Esophagus squamous epithelium (tissue), 5 donors: ENCODE measurements at places on chromosomes 12 and 14. TPM values are rescaled to one million over a fixed set of nuclear protein-coding genes. Genes with fewer than 3 reads are reported as not detected.

DNA sequence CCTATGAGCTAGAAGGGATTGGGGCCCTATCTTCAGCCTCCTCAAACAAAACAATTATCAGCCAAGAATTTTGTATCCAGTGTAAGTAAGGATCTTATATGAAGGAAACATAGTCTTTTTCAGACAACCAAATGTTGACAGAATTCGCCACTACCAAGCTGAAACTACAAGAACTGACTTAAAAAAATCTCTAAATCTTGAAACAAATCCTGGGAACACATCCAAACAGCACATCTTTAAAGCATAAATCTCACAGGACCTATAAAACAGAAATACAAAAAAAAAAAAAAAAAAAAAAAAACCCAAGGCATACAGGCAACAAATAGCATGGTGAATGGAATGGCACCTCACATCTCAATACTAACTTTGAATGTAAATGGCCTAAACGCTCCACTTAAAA, 41.3 kb upstream of the LMNTD1 start:
- no peak for DNase-seq

DNA sequence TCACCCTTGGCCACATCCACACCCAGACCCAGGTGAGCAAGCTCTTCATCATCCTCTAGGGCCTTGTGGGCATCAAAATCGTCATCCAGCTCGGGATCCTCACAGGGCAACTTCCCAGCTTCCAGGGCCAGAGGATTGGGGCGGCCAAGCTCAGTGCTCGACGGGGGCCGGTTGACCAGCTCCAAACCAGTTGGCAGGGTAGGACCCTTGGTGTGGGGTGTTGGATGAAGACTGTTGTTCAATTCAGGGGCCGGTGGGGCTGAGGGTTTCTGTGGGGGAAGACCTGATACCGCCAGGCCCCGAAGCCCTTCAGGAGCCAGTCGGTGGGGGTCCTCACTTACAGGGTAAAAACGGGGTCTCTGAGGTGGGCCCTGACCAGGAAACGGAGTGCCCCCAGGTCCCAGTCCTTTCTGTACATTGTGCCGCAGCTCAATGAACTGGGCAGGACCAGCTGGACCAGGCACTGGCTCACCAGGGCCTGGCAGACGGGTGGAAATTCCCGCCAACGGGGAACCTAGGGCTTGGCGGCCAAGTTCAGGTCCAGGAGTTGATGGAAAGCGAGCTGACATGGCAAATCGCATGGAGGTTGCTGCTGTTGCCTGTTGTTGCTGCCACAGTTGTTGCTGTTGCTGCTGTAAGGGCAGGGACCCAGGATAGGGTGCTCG, 19.8 kb upstream of the PRKAG1 start:
- no peak for DNase-seq

- DNase-seq, result no peak
Measured at GRCh38 chr14:73091044-73091443, 32.7 kb downstream of the RBM25 start.

CHFR gene
- 37.9 TPM for total RNA-seq

DNA sequence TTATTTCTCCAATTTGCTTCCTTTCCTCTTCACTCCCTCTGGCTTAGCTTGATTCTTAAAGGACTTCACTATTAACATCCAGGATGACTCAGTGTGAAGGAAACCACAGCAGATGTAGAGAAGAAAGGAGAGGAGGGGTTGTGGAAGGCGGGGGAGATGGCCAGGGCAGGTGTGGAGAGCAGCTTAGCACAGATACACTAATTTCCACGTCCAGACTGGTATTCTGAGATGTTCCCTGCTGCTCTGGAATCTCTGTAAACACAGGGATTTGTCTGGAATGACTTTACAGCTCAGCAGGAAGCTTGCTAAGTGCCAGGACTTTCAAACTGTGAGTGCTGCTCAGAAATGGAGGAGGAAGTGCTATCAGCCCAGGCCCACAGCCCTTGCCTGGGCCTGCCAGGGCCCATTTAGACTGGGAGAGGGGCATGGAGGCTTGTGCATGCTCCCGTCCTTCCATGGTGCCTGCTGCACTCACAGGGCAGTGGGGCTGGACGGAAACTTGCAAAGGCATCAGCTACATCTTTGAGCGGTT, 202.5 kb upstream of the DDHD1 start:
- DNase-seq, result no peak

- no peak for DNase-seq
Measured at GRCh38 chr12:32505067-32505945, 105.9 kb downstream of the FGD4 start.

LRP1-AS gene
- total RNA-seq, result not detected

FAM181A gene
- not detected for total RNA-seq

- DNase-seq, result no peak
Measured at GRCh38 chr12:124302241-124302806, 7.4 kb downstream of the RFLNA start.

DNA sequence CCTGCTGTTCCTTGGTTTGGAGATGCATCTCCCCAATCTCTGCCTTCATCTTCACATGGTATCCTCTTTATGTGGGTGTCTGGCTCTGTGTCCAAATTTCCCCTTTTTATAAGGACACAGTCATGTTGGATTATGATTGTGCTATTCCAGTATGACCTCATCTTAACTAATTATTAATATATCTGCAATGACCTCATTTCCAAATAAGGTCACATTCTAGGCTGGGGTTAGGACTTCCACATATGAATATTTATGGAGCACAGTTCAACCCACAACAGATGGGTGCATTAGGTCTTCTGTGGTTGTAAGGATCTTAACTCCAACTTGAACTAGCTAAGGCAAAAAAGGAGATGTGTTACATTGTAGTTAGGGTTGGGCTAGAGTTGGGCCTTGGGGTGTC, 69.4 kb downstream of the ADCK1 start:
- no peak for DNase-seq

GRCh38 chr12:15477761-15478160, 155.5 kb downstream of the PTPRO start:
- no peak for DNase-seq

GLI1 gene
- total RNA-seq, result not detected

GPR65 gene
- total RNA-seq, result 0.34 TPM

- DNase-seq, result no peak
Measured at GRCh38 chr12:22334410-22335100, at the start of gene ST8SIA1. Gene ST8SIA1, minus strand, starts transcription at chr12:22334707. Its CDS starts 475 bp downstream, at chr12:22334232.

DNA sequence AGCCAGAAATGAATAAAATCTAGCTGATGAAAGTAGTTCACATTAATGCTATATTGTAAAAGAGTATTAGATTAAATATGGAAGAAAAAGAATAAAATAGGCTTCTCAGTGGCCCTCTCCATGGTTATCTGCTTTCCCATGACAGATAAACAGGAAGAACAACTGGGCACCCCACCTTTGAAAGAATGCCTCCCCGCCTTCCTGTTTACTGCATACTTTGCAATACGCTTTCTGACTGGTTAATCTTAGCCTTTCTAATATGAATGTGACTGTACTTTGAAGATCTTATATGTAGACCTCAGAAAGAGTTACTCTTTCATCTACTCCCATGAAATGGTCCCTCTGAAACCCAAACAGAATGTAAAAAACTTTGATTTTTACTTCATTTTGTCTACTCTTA, 34.1 kb upstream of the DAAM1 start:
- DNase-seq, result no peak

FGF23 gene
- not detected for total RNA-seq

DNA sequence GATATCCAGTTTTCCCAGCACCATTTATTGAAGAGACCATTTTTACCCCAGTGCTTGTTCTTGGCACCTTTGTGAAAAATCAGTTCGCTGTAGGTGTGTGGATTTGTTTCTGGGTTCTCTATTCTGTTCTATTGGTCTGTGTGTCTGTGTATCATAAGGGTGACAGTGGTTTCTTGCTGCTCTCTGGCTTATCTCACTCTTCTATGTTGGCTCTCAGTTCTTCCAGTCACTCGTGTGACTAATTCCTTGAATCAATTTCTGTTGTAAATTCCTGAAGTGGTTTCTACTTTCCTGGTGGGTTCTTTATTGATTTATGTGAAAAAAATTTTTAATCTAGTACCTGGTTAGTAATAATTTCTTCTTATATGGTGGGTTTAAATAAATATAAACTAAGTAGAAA, 58.3 kb downstream of the OTOGL start:
- DNase-seq, result no peak

GRCh38 chr12:53506450-53506785, 866 bp downstream of the NPFF start:
- no peak for DNase-seq

DNA sequence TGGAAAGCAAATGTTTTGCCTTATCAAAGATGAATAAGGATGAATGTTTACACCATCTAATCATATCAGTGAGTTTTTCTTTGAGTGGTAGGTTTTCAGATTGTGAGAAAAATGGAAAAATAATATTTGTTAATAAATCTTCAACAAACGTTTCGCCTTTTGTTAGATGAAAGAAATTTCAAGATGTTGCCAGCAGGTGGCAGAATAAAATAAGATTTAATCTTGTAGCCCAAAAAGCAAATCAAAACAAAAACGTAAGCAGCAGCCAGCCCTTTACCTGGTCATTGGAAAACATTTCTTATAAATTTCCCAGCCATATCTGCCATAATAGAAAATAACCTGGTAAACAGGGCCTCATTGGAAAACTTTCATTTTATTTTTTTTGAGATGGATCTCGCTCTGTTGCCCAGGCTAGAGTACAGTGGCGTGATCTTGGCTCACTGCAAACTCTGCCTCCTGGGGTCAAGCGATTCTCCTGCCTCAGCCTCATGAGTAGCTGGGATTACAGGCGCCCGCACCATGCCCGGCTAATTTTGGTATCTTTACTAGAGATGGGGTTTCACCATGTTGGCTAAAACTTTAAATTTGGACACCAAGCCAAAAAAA, 15.4 kb upstream of the TMEM120B start:
- no peak for DNase-seq

FKBP3 gene
- 39.8 TPM for total RNA-seq

GRCh38 chr12:83904175-83904574, 1008.4 kb downstream of the SLC6A15 start:
- no peak for DNase-seq

DNA sequence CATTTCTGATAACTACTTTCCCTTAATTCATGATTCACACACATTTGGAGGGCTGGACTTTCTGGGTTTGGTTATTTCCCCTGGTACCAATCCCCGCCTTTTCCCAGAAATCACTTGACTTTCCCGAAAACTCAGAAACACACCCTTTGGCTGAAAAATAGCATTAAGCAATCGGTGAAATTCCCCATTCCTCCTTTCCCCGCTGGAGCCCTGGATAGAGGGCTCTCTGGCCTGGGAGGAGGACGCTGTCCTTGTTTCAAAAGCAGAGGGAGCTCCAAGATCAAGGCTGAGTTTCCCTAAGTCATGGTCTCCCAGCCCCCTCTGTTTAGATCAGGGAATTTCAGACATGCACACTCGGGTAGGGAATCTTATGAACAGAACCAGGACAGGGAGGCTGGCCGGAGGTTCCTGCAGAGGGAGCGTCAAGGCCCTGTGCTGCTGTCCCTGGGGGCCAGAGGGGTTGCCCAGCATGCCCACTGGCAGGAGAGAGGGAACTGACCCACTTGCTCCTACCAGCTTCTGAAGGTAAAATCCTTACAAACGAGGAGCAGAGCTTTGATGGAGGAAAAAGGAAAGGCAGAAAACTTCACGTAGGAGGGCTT, at the start of gene C1S:
TSS of gene C1S (plus strand) at position 366 of the 602 bp plus-strand sequence. CDS start 1,195 bp downstream, outside the sequence.
- DNase-seq, result no peak

MYH6 gene
- not detected for total RNA-seq

ACOT6 gene
- total RNA-seq, result not detected

GRCh38 chr12:13695781-13696180, 285.6 kb downstream of the GRIN2B start:
- DNase-seq, result no peak

MAP1LC3B2 gene
- total RNA-seq, result 0.76 TPM

DDX23 gene
- total RNA-seq, result 71.5 TPM

- DNase-seq, result no peak
Measured at GRCh38 chr12:4251216-4251891, 22.2 kb upstream of the CCND2 start.

GRCh38 chr12:53194973-53195372, 12.1 kb downstream of the ITGB7 start:
- DNase-seq, result no peak

- no peak for DNase-seq
Measured at GRCh38 chr12:112167718-112168525, 42.6 kb downstream of the TRAFD1 start.

GRCh38 chr12:56079723-56080555, at the start of gene ERBB3:
Gene ERBB3, plus strand, starts transcription at chr12:56080165. Its CDS starts 136 bp downstream, at chr12:56080301.
- no peak for DNase-seq

DNA sequence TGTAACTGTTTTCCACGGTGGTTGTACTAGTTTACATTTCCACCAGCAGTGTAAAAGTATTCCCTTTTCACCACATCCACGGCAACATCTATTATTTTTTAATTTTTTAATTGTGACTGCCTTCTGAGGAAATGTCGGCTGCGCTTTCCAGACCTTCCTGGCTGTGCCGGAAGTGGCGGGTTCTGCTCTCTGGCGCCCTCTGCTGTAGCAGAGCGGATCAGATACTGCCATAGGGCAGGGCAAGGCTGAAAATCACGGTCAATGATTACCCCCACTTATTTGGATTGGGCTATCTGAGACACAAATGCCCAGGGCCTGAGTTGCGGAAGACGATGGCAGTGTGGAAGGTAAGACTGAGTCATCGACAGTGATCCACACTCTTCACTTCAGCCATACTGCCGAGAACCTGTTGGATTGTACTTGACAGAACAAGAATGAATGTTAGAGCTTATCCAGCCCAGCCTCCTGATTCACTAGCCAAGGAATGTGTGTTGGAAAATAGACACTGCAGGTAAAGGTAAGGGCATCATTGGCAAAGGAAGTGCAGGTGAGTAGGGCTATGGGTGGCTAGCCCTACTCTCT, 124.2 kb downstream of the NTF3 start:
- DNase-seq, result no peak

DNA sequence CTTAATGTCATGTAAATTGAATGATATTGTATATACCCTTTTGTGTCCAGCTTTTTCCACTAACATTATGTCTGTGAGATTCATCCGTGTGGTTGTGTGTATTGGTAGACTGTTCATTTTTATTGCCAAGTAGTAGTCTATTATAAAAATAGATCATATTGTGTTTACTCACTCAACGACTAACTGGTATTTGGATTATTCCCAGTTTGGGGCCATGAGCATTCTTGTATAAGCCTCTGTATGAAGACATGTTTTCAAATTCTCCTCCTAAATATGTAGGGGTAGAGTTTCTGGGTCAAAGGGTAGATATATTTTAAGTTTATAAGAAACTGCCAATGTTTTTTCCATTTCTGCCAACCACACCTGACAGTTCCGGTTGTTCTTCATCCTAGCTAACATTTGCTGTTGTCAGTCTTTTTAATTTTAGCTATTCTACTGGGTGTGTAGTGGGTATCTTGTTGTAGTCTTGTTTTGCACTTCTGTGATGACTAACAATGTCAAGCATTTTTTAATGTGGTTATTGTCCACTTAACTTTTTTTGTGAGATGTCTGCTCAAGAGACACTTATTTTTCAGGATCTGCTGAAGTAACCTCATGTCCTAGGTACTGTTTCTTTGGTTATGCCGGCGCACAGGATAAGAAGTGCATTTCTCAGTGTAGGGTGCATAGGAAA, 93.2 kb downstream of the DACT1 start:
- no peak for DNase-seq
